COR-L47 (cell line): ENCODE measurements at places on chromosomes 1 and 21.
A peak's percentile ranks its signal among the peaks of the same experiment; 100 is the strongest.

GRCh38 chr21:15826147-15826780 lies 96.5 kb downstream of the USP25 start:
- peak; percentile 18 for DNase-seq

GRCh38 chr1:1434131-1434823 lies 1.2 kb upstream of the VWA1 start:
- DNase-seq: no peak

DNA sequence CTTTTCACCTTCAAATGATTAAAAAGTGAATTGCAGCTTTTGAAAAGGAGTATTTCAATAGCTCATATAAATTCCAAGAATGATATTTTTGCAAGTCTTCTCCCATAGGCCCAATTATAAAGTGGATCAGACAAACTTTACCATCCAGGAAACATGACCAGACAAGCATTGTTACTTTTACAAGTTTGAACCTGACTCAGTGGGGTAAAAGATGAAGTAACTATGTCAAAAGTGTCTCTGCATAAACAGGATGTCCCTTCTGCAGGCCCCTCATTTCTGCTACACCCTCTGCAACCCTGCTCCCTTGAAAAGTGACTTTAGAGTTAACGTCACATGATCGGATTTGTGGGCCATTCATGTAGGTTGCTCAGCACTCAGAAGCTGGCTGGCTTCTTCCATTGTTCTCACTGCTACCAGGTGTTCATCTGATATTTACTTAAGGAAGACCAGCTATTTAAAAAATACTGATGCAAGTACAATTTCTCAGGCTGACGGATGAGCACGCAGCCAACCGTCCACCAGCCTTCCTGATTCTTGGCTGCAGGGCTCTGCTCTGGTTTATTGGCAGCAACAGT lies 32.3 kb downstream of the URB1 start:
- peak; percentile 8 for DNase-seq

DNA sequence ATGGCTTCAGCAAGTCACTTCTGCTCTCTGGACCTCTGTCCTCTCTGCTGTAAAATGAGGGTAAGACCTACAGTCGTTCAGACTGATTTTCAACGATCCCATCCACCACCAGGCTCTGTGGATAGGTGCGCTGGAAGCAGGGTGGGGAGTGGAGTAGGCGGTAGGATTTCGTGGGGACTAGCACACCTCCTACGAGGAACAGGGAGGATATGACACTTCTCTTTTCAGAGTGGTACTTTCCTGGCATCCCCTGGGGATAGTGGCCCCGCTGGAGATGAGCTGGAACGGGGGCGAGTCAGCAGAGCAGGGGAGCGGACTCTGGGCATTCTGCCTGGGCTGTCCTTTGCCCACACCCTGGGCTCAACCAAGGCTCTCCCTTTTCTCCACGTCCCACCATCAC lies 17.7 kb downstream of the ETNK2 start:
- DNase-seq: no peak

- no peak for DNase-seq
Observed at GRCh38 chr1:203093754-203094410, 8.1 kb upstream of the MYOG start.

GRCh38 chr1:248703674-248704073 lies 1.1 kb upstream of the OR14I1 start:
- DNase-seq: no peak

GRCh38 chr1:111669268-111669667 lies 49.7 kb downstream of the RAP1A start:
- DNase-seq: no peak

GRCh38 chr1:177043597-177043996 lies 120.9 kb downstream of the ASTN1 start:
- no peak for DNase-seq

DNA sequence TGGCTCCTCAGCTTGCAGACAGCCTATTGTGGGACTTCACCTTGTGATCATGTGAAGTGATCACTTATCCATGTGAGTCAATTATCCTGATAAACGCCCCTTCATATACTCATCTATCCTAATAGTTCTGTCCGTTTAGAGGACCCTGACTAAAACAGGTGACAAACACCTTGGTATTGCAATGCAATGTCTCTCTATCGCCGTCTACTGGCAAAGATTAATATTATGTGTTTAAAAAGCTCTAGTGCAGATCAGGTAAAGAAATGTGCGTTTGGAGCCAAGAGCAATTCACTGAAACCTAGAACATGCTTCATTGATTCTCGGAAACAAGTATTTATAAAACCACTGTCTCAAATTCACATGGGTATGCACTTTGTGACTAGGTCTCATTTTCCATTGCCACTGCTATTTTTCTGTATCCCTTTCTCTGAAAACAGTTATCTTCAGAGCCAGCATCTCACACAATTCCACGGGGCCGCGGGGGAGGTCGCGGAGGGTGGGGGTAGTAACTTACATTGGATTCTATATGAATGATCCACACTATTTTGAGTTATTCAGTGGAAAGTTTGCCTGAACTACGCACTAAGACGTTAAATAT lies 554.6 kb upstream of the NCAM2 start:
- DNase-seq: peak; percentile 17

GRCh38 chr1:3389093-3389833 lies 65.2 kb upstream of the ARHGEF16 start:
- DNase-seq: no peak

- DNase-seq: no peak
Observed at GRCh38 chr1:186306533-186306932, 68.5 kb downstream of the TPR start.

- no peak for DNase-seq
Observed at GRCh38 chr1:203059485-203059884, 26.3 kb downstream of the MYOG start.
